Amygdala (tissue), 56 donors: ENCODE measurements at places on chromosomes 3 and 15.

DNA sequence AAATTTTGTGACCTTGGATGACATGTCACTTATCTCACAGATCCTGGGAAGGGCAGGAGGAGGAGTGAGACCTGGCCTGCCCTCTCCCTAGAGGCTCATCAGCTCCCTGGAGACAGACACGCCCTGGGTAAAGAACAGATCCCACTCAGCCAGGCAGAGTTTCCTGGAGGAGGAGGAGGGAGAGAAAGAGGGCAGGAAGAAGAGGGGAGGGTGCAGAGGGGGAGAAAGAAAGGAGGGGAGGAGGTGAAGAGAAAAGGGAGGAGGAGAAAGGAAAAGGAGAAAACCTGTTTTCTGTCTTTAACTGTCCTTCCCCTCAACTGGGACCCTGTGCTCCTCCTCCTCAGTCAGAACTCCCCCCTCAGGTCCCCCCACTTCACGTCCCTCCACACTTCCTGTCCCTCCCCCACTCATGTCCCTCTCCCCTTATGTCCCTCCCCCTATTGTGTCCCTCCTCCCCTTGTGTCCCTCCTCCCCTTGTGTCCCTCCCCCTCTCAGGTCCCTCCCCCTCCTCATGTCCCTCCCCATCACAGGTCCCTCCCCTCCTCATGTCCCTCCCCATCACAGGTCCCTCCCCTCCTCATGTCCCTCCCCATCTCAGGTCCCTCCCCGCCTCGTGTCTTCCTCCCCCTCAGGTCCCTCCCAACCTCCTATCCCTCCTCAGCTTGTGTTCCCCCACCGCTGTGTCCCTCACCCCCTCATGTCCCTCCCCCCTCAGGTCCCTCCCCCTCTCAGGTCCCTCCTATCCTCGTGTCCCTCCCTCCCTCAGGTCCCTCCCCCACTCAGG, 52.3 kb upstream of the CGNL1 start:
- no peak for DNase-seq

GRCh38 chr3:131797776-131798175, 237.0 kb downstream of the CPNE4 start:
- DNase-seq, result no peak

GRCh38 chr15:57619746-57620145, 28.0 kb downstream of the MYZAP start:
- DNase-seq, result no peak

DNA sequence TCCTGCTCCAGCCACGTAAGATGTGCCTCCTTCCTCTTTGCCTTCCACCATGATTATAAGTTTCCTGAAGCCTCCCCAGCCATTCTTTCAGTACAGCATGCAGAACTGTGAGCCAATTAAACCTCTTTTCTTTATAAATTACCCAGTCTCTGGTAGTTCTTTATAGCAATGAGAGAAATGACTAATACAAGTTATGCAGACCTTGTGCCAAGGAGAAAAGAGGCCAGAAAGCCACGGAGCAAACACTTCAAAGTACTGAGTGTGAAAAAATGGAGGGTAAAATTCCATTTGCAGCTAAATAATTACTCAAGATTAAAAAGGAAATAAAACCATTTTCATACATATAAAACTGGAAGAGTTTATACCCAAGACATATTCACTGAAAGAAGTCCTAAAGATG, 213.6 kb upstream of the LINGO1 start:
- DNase-seq, result no peak

DNA sequence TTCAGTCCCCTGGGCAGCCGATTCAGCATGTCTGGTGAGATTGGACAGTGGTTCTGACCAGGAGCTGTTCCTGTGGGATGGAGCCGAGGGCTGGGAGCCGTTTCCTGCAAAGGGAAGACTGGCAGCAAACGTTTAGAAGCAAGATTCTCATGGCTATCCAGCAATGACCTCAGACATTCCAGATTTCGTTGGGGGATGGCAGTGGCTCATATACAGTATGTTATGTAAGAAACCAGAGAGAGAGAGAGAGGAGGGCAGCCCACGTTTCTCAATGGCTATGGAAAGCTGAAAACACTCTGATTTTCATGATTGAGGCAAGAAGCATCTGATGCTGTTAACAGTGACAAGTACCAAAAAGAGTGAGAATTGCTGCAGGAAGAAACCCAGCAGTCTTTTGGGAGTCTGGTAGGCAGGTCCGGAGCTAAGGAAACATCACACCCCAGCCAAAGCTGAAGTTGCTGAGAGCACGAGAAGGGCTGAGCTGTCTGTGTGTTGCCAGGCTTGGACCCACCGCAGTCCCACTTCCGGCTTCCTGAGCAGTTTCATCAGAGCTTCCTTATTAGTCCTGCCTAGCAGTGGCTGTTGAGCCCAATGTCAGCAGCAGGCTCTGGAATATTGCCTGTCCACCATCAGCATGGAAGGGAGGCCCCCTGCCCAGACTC, 25.6 kb upstream of the VPS8 start:
- DNase-seq, result peak; percentile 33

GRCh38 chr15:68512598-68512997, 66.2 kb upstream of the CORO2B start:
- DNase-seq, result no peak

- DNase-seq, result no peak
These were observed 4.0 kb downstream of the STX19 start for GRCh38 chr3:94024385-94024784.

GRCh38 chr15:86526938-86527690, 447.4 kb downstream of the AGBL1 start:
- DNase-seq, result no peak

GRCh38 chr3:42024591-42025351, 62.9 kb upstream of the ULK4 start:
- DNase-seq, result no peak
